ENCODE measurements at places on chromosomes 11 and 22.

GRCh38 chr22:37105990-37106389 lies 3.5 kb downstream of the TMPRSS6 start:
- no peak for DNase-seq

- peak; percentile 56 for DNase-seq
Measured at GRCh38 chr11:44573333-44573732, 7.9 kb downstream of the CD82 start.

- no peak for DNase-seq
Measured at GRCh38 chr11:130247319-130247718, 67.4 kb downstream of the ZBTB44 start.

DNA sequence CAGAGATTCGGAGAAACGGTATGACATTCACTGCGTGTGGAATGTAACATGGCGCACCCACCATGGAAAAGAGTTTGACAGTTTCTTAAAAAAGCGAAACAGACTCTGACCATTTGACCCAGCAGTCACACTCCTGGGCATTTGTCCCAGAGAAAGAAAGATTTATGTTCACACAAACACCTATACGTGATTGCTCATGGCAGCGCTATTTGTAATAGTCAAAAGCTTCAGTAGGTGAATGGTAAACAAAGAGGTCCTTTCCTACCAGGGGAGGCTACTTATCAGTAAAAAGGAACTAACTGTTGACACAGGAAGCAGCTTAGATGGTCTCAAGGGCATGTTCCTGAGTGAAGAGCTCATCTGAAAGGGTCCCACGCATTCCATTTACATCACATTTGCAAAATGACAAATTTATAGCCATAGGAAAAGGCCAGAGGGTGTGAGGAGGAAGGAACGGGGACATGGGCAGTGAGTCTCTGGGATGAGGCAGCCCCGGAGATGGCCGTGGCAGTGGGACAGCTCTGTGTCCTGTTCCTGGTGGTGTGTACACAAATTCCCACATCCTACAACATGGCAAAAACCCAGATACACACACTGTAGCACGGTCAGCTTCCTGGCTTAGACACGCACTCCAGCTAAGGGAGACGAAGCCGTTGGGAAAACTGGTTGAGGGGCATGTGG lies 14.6 kb upstream of the KRTAP5-6 start:
- DNase-seq: no peak

GRCh38 chr11:65133724-65134123 lies 595 bp downstream of the SYVN1 start:
- DNase-seq: no peak

GRCh38 chr11:127607487-127608085 lies 607.0 kb upstream of the KIRREL3 start:
- DNase-seq: no peak

GRCh38 chr11:17478070-17478469 lies 1.4 kb upstream of the ABCC8 start:
- DNase-seq: no peak

- no peak for DNase-seq
Measured at GRCh38 chr11:89016214-89016613, 49.6 kb downstream of the GRM5 start.

DNA sequence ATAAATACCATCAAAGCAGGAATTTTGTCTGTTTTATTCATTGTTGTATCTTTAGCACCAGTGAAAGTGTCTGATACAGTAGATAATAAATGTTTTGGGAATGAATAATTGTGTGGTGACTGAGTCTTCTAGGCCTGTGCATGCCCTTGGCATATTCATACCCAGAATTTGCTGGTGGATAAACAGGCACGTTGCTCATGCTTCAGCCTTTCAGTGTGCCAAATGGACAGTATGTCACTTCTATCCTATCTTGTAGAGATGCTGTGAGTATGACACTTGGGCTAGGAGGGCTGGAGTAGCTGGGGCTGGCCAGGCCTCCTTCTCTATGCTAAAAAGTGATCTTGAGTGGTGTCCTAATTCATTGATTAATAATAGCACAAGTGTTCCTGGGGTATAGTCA lies 287.3 kb upstream of the DDI1 start:
- no peak for DNase-seq

- DNase-seq: no peak
Measured at GRCh38 chr11:57596266-57596885, 1.1 kb upstream of the SERPING1 start.

GRCh38 chr11:92061456-92062062 lies 163.1 kb upstream of the FAT3 start:
- no peak for DNase-seq

DNA sequence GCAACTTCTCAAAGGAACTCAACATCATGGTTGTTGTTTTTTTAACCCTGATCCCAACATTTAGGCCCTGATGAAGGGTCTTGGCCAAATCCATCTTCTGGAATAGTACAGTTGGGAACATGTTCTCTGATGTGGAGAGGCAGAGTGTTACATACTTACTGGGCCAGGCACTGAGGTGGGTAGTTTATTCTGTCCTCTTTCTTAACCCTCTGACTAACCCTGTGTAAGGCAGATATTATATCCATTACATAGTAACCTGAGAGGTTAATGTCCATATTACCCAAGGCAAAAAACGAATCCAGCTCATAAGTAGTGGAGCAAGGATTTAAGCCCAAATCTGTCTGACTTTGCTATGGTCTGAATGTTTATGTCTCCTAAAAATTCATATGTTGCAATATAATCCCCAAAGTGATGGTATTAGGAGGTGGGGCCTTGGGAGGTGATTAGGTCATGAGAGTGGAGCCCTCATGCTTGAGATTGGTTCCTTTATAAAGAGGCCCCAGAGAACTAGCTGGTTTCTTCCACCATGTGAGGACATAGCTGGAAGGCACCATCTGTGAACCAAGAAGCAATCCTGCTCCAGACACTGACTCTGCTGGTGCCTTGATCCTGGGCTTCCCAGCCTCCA lies 16.3 kb downstream of the PPFIBP2 start:
- no peak for DNase-seq

- DNase-seq: peak; percentile 73
Measured at GRCh38 chr22:36332623-36333332, 55.0 kb downstream of the MYH9 start.

GRCh38 chr22:30861688-30862552 lies 106.7 kb downstream of the MORC2 start:
- no peak for DNase-seq

GRCh38 chr11:95577716-95578460 lies 211.7 kb downstream of the FAM76B start:
- DNase-seq: no peak

- DNase-seq: no peak
Measured at GRCh38 chr22:40383905-40384304, 13.5 kb downstream of the SGSM3 start.

GRCh38 chr22:49907807-49908206 lies 10.4 kb downstream of the ALG12 start:
- DNase-seq: no peak

- DNase-seq: no peak
Measured at GRCh38 chr22:36585841-36586240, 56.9 kb upstream of the EIF3D start.

DNA sequence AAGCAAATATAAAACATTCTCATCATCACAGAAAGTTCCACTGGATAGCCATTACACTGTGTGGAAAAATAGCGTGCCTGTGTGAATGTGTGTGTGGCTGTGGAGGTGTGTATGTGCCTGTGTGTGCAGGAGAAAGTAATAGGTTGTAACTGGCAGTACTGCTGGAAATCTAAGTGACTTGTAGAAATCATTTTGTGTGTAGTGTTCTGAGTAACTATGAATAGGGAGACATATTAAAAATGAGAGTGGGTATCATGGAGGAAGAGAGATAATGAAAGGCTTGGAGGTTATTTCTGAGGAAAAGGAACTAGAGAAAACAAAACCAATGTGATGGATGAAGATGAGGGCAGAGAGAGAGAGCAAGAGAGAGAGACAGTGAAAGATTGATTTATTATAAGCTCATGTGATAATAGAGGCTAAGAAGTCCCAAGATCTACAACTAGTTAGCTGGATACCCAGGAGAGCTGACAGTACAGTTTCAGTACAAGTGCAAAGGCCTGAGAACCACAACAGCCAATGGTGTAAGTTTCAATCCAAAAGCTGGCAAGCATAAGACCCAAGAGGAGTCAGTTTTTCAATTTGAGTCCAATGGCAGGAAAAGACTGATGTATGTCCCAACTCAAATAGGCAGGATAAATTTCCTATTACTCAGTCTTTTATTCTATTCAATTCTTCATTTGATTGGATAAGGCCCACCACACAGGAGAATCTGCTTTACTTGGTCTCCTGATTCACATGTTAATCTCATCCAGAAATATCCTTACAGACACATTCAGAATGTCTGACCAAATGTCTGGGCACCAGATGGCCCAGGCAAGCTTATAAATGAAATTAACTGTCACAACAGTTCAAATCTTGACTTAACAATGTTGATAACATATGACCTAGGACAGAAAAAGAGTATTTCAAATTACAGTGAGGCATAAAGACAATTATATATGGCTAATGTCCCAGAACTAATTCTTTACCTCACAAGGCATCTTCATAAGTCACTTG lies 14.9 kb downstream of the KBTBD3 start:
- DNase-seq: no peak

DNA sequence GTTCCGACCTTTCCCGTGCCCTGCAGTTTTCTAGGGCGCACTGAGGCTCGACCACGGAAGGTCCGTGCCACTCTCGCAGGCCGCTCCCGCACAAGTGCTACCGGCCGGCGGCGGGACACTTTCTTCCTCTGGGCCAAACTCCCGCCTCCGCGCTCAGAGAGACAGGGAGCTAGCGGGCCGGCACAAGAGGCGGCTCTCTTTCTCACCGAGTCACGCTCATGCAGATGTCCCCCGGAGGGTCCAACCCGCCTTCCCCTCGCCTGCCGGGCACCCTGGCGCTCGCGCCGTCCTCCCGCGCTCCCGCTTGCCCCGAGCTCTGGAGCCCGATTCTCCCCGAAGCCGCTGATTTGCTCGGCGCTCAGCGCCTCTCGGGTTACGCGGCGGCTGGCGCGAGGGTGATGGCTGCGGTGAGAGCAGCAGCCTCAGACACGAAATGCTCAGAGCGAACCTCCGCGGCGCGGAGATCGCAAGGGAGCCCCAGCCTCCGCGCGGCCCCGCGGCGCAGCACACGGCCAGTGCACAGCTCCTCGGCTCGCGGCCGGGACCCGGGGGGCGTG lies 1.0 kb downstream of the LMO1 start:
- peak; percentile 51 for DNase-seq

- no peak for DNase-seq
Measured at GRCh38 chr11:8731647-8732323, 49.2 kb downstream of the RPL27A start.

DNA sequence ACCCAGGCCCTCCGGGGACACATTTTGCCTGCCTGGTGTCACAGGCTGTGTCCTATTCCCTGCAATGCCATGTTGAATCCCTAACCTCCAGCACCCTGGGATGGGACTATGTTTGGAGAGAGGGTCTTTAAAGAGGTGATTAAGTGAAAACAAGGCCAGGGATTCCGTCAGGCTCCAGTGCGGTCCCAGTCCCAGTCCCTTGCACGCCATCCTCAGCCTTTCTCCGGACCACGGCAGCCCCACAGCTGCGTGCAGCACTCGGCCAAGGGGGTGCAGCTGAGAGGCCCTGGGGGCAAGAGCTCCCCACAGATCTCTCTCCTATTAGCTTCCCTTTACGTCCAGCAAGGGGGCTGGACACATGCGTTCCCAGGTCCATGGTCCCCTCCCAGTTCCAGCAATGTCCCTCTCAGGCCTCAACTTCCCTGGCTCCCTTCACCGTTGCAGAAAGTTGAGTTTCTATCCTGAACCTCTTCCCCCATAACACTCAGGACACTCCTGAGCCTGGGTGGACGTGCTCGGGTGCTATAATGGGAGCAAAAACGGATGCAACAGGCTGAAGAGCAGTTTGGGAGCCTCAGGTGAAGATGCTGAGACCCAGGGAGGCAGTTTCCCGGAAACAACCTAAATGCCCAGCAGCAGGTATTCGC lies 1422.7 kb downstream of the BRD1 start:
- no peak for DNase-seq

- peak; percentile 54 for DNase-seq
Measured at GRCh38 chr11:46278387-46279125, 1.1 kb downstream of the CREB3L1 start.

DNA sequence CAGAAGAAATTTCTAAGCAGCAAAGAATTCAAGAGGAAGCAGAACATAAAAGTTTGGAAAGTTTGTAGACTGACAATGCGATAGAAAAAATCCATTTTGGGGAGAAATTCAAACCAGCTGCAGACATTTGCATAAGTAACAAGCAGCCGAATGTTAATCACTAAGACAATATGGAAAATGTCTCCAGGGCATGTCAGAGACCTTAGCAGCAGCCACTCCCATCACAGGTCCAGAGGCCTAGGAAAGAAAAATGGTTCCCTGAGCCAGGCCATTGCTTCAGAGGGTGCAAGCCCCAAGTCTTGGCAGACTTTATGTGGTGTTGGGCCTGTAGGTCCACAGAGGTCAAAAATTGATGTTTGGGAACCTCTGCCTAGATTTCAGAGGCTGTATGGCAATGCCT lies 155.4 kb downstream of the NELL1 start:
- no peak for DNase-seq

DNA sequence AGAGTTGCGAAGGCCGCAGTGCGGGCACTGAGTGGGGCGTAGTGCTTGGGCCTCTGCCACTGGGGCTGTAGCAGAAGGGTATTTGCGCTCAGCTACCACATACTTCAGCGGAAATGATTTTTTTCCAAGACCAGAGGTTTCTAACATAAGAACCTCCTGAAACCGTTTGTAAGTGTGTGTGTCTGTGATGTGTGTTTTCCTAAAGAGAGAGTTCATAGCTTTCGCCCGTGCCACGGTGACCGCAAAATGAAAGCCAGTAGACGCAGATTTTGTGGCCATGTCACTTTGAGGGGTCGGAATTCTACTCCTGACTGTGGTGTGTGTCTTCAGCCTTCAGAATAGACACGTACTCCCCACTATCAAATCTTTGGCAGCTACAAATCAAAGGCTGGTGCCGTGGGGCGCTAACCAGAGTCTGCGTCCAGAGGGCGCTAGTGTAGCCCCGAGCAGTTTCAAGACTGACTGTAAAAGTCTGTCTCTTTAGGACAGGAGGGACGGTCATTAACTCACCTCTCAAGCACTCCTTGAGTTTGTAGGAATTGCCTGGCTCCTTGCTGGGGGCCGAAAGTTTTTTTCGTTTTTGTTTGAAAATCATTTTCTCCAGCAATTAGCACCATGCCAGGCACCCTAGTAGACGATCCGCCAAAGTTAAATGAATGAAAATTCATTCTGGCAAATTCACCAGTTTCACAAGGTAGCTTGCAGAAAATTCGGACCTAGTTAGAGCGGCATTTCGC lies 2.5 kb upstream of the CALCA start:
- DNase-seq: peak; percentile 72

- DNase-seq: no peak
Measured at GRCh38 chr11:114438303-114438702, 964 bp upstream of the REXO2 start.

GRCh38 chr22:36461665-36462649 lies 19.5 kb downstream of the TXN2 start:
- DNase-seq: no peak
